Activated CD4-positive, CD25-positive, alpha-beta regulatory T cell treated with anti-CD3 and anti-CD28 coated beads, Interleukin-2, amount 50 U/mL, for 16 hours (primary cell): ENCODE measurements at places on chromosomes 5 and 9.

GRCh38 chr5:152864991-152865390, 459.9 kb upstream of the NMUR2 start:
- DNase-seq: no peak

- no peak for DNase-seq
Observed at GRCh38 chr5:61407706-61408270, 75.7 kb downstream of the ZSWIM6 start.

DNA sequence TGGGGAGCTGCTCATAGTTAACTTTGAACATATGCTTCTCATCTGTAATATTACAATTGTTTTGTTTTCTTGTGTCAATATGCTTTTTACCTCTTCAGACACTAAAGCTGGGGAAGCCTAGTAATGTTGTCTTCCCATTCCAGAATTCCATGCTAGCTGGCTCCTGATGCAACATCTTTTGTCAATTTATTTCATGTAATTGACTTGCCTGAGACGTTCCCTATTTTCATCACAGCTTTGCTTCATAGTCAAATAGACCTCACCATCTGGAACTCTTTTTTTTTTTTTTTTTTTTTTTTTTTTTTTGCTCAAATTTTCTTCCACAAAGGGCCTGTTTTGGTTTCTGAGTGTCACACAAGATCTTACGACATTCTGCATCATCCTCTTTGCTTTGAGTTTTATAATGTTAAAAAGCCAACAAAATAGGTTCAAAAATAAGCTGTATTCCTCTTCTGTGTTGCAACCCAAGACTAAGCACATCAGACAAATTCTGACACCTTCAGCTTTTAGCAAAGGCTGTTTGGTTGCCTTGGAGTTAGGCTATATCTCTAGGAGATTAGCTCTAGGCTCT, 235.2 kb downstream of the NR3C1 start:
- no peak for DNase-seq

DNA sequence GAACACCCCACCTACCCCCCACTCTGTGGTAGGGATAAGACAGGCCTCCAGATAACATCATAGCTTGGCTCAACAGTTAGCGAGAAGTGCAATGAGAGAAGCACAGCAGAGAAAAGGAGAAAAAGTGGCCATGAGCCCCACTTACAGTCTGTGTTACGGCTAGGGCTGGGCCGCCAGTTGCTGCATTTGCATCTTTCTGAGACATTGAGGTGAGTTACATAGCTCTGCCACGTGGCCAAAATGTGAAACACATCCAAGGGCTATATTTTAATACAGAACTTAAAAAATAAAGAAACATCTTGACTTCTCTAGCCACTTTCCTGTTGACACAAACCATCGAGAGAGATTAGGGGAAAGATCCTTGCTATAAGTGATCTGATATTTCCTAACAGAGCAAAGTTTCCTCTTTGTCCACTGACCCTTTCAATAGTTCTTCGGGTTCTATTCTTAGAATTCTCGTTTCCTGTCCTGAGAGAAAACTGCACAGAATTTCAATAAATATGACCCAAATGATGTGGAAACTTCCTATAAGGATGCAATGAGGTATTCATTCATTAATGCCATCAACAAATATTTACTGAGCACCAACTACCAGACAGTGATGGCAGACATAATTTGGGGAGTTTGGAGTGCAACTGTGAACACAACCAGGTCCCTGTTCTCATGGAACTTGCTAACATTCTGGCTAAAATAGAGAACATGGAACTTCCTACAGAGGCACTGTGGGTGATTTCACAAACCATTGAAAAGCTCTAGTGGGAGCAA, 3.2 kb upstream of the TLE4 start:
- no peak for DNase-seq

DNA sequence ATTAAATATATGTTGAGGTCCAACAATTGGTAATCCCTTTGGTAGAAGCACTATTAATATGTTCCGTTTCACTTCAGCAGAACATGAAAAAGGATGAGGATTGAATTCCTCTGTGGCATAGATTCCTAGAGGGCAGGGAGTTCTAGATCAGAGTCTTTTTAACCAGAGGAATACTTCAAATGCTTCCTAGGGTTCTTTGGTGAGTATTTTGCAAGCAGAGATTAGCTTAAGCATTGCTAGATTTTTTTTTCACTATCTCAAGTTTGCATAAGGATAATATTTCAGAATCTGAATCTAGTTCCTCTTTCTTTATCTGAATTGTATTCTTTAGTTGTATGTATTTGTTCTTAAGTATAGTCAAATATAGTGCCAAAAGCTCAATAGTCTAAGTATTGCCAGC, 116.6 kb upstream of the ADAMTSL1 start:
- no peak for DNase-seq
